ENCODE measurements at places on chromosomes 7 and 10. TPM values are rescaled to one million over a fixed set of nuclear protein-coding genes. Genes with fewer than 3 reads are reported as not detected.

Gene EPO
- total RNA-seq: not detected

Gene KCNK18
- total RNA-seq: not detected

Gene CALML3
- total RNA-seq: not detected

Gene AKR1B15
- total RNA-seq: 33.7 TPM

Gene CPXM2
- total RNA-seq: not detected

Gene EN2
- 0.85 TPM for total RNA-seq

Gene MBL2
- total RNA-seq: not detected

Gene IL15RA
- total RNA-seq: 2.9 TPM

Gene GRM8
- total RNA-seq: not detected

Gene SMKR1
- total RNA-seq: 10.4 TPM

Gene GALNT17
- total RNA-seq: not detected

Gene HNRNPH3
- 186 TPM for total RNA-seq

Gene MYH16
- 0.39 TPM for total RNA-seq

Gene ZNF25
- total RNA-seq: 1.6 TPM

Gene TBC1D12
- total RNA-seq: 6.8 TPM

Gene OPN4
- total RNA-seq: not detected

Gene FXYD4
- total RNA-seq: not detected

Gene CDHR3
- 4.0 TPM for total RNA-seq

Gene CD36
- not detected for total RNA-seq

Gene SND1
- 102 TPM for total RNA-seq

Gene IFIT1B
- not detected for total RNA-seq

Gene PWWP2B
- 16.9 TPM for total RNA-seq

Gene KLLN
- total RNA-seq: 0.59 TPM

Gene GDF2
- total RNA-seq: not detected

Gene SFR1
- total RNA-seq: 13.4 TPM

Gene PRLHR
- total RNA-seq: not detected

Gene CRYGN
- total RNA-seq: not detected

Gene CH25H
- 0.39 TPM for total RNA-seq

Gene ADGRA1
- total RNA-seq: 0.26 TPM

Gene ST8SIA6
- total RNA-seq: 0.12 TPM

Gene CCNY
- 49.1 TPM for total RNA-seq

Gene CACNA2D1
- total RNA-seq: 7.0 TPM

Data from A549 treated with Hydrocortisone at 1 μM for 4 hours (cell line).